Left ventricle myocardium inferior (tissue), 1 donor: ENCODE measurements at places on chromosomes 1 and 21. TPM values are rescaled to one million over a fixed set of nuclear protein-coding genes. Genes with fewer than 3 reads are reported as not detected.

DNA sequence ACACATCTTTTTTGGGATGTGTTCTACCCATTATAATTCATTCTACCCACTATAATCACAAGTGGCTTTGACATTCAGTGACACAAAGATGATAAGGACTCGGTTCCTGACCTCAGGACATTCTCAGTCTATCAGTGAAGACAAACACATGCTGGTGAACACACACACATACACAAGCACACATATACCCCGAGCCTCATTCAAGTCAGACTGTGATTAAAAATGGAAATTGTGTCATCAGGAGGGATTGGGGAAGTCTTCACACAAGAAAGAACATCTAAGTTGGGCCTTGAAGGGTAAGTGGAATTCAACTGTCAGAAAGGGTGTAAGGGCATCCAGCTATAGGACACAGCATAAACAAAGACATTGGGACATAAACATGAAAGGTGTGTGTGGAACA is 2.6 kb upstream of the LAD1 start:
- peaks cover 37% of the 10 kb centered on the region for H3K4me1 ChIP-seq
- H3K27me3 ChIP-seq: peaks cover 34% of the 10 kb centered on the region
- no peak overlapping the region for H3K4me3 ChIP-seq
- H3K27ac ChIP-seq: no peak overlapping the region
- no peaks in the 10 kb centered on the region for H3K36me3 ChIP-seq
- no peak for DNase-seq

- no peak overlapping the region for H3K4me3 ChIP-seq
- no peak for DNase-seq
- H3K27me3 ChIP-seq: no peaks in the 10 kb centered on the region
- H3K36me3 ChIP-seq: no peaks in the 10 kb centered on the region
- H3K27ac ChIP-seq: no peak overlapping the region
- H3K4me1 ChIP-seq: peaks cover 6% of the 10 kb centered on the region
These were observed 22.4 kb upstream of the PALMD start for GRCh38 chr1:99623554-99623953.

DNA sequence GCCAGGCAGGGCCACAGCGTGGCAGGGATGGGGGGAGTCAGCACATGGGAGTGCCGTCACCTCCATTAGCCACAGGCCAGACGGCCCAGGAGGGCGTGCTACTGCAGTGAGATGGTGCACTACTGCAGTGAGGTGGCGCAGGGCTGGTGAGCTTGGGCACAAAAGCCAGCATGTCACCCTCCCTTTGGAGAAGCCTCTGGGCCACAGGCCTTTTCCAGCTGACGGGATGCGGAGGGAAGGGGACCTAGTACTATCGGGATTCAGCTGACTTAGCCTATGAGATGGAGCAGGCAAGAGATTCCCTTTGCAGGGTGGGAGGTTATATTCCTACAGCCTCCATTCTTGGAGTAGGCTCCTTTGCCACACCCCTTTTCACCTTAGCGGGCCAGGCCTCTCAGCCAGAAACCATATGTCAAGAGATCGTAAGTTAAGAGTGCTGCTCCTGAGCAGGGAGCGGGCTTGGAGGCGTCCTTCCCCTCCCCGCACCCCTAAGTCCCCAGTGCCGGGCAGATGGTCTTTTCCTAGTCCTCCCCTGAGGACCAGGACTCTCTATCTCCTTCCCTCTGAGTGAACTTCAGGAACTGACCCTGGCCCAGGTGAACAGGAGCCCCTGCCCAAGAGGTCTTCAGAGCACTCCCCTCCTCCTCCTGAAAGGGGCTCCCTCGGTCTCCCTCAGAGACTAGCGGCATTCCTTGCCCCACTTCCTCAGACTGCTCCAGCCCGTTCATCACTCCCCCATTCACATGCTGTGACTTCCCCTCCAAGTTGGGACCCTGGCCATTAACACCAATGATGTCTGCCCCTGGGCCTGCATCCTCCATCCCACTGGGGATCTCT is 8.2 kb downstream of the NES start:
- peak overlapping the region; percentile 9 for H3K4me3 ChIP-seq
- no peak for DNase-seq
- peaks cover 100% of the 10 kb centered on the region for H3K4me1 ChIP-seq
- peak overlapping the region; percentile 96 for H3K27ac ChIP-seq
- no peaks in the 10 kb centered on the region for H3K27me3 ChIP-seq

DNA sequence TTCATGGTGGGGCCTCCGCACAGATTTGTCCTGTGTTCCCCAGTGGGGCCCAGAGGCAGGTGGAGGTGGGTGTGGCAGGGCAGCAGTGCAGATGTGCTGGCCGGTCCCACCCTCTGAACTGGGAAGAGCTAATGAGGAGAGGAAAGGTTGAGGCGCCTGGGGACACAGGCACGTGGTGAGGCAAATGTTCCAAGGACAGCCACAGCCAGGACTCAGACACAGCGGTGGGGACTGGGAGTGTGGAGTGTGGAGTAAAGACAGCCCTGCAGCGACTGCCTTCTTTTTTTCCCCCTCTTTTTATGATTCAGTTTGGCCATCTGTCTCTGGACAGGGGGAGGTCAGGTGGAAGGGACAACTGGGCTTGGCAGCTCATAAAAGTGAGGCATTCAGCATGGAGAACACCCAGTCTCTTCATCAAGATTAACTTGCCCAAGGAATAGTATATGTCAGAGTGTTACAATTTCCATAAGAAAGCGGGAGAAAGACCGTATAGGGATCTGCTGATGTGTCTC is 104.2 kb upstream of the GCLM start:
- peaks cover 13% of the 10 kb centered on the region for H3K4me1 ChIP-seq
- peak overlapping the region; percentile 21 for H3K27ac ChIP-seq
- no peak overlapping the region for H3K4me3 ChIP-seq
- peak; percentile 34 for DNase-seq

DNA sequence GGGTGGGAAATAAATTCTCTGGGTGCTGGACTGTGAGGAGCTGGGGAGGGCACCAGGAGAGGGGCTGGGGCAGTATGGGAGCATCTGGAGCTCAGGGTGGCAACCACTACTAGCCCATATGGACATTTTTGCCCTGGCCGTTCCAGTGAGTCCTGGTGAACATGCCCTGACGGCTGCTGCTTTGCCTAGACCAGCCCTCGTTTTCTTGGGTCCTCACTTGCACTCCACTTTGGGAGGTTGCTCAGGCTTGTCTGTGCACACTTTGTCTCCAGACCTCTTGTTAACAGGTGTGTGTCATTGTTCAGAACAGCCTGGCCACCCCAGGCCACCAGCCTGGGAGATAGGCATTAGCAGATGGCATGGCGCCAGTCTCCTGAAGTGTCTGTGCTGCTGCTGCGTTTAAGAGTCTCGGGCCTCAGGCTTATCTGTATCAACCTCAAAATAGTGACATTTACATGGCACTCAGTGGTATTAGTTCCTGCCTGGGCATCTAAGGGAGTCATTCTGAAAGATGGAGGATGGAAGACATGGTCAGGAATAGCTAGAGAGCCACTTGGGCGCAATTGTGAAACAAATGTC is 190.5 kb downstream of the PTPRU start:
- peak; percentile 28 for DNase-seq
- peaks cover 25% of the 10 kb centered on the region for H3K27me3 ChIP-seq
- H3K4me1 ChIP-seq: peaks cover 19% of the 10 kb centered on the region
- no peak overlapping the region for H3K4me3 ChIP-seq

DNA sequence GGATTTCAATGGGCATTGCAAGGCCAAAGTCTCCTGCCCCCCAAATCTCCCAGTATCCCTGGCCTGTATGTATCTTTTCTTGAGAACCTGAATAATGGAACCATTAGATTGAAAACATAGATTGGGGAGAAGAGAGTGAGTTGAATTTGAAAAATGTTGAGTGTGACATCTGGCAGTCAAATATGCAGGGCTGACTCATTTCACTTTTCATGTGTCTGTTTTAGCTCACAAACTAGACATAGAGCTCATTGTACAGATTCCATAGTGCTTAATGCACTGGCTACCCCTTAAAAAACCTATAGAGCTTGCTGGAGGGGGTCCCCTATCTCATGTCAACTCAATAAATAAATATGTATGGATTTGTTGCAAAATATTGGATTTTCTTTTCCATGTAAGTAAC is 30.8 kb downstream of the DDR2 start:
- peak overlapping the region; percentile 9 for H3K27ac ChIP-seq
- H3K4me3 ChIP-seq: no peak overlapping the region
- H3K36me3 ChIP-seq: peaks cover 3% of the 10 kb centered on the region
- no peak for DNase-seq
- H3K27me3 ChIP-seq: no peaks in the 10 kb centered on the region
- peaks cover 25% of the 10 kb centered on the region for H3K4me1 ChIP-seq

Gene AQP10
- 0.16 TPM for total RNA-seq

DNA sequence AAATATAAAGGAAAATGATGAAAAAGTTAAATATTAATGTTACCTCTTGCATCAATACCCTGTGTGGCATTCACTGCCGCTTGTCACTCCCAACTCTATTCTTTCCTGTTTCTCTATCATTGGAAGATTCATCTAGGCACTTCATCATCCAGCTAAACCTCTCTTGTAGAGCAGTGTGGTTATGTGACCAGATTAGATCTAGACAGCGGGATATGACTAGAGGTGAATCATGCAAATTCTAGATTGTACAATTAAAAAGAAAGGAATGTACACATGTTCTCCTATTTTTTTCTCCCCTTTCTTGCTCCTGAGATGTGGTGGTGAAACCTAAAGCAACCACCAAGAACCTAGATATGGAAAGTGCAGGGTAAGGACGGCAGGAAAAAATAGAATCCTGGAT is 174.1 kb downstream of the LBR start:
- no peaks in the 10 kb centered on the region for H3K27me3 ChIP-seq
- H3K4me1 ChIP-seq: no peaks in the 10 kb centered on the region
- H3K36me3 ChIP-seq: no peaks in the 10 kb centered on the region
- no peak overlapping the region for H3K4me3 ChIP-seq
- DNase-seq: no peak
